ENCODE measurements at places on chromosomes 7 and 10.

DNA sequence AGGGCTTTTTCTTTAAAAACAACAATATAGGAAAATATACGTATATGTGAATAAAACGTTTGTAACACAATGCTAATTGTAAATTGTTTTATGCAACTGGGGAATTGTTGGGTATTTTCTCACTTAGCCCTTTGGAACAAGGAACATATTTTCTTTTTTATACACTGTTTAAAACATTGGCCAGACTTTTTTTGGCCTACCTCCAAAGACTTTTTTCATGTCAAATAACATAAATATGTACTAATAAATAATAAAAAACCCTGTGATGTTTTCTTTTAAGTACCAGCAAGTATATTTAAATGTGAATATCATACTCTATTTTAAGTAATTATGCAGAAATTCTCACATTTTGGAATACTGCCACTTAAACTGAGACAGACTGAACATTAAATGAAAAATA lies 15.7 kb downstream of the TMEM106B start:
- DNase-seq = no peak

DNA sequence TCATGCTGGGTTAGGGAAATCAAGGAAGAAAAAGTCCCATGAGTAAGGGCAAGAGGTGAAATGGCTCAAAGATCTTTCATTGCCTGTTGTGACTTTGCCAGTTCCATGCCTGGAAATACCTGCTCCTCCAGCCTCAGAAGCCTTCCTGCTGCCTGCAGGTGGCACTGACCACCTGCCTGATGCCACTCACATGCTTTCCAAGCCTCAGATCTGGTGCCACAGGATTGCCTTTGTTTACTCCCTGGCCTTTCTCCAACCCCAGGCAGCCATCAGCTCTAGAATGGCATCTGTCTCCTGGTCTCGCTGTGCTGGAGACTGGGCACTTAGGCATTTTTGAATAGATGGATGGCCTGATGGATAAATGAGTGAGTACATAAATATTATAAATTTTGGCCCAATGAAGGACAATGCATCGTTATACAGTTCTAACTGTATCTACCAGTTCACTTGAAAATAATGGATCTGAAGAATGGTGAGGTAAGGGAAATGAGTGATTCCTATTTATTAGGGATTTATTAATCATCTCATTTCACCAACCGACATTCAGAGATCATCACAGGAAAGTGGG lies 657.2 kb downstream of the INHBA start:
- no peak for DNase-seq

GRCh38 chr10:102230264-102230860 lies 4.3 kb downstream of the ELOVL3 start:
- DNase-seq = peak; percentile 16

- no peak for DNase-seq
These were observed 45.6 kb upstream of the LRRC4 start for GRCh38 chr7:128076796-128077271.

GRCh38 chr7:99092064-99092720 lies 51.7 kb downstream of the SMURF1 start:
- DNase-seq = no peak

All from activated naive CD4-positive, alpha-beta T cell (primary cell).